ENCODE measurements at places on chromosomes 13 and 19.

DNA sequence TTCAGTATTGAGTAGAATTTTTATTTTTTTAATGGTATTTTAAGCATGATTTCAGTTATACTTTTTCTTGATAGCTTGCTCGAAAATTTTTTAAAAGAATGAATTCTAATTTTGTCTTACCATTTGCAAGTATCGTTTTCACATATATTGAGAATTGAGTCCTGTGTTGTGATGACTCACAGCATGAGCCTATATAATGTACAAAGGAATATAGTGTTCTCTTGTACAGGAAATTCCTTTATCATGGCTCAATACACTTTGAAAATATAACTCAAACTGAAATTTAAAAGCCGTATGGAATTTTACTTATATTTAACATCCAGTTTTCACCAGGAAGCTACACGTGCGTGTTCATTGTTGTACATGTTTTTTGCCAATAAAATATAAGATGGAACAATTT lies 161.1 kb upstream of the TMTC4 start:
- no peak for DNase-seq

DNA sequence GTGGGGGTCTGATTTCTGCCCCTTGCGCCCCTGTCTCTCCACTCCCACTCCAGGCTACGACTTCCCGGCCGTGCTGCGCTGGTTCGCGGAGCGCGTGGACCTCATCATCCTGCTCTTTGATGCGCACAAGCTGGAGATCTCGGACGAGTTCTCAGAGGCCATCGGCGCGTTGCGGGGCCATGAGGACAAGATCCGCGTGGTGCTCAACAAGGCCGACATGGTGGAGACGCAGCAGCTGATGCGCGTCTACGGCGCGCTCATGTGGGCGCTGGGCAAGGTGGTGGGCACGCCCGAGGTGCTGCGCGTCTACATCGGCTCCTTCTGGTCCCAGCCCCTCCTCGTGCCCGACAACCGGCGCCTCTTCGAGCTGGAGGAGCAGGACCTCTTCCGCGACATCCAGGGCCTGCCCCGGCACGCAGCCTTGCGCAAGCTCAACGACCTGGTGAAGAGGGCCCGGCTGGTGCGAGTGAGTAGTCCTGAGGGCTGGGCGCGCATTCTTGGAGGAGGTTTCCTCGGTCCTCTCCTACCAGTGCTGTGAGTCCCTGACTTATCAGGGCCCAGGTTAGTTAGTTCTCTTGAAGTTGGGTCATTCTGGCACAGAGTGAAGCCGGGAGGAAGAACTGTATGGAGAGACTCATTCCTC lies 12.7 kb downstream of the EHD2 start:
- DNase-seq: no peak

DNA sequence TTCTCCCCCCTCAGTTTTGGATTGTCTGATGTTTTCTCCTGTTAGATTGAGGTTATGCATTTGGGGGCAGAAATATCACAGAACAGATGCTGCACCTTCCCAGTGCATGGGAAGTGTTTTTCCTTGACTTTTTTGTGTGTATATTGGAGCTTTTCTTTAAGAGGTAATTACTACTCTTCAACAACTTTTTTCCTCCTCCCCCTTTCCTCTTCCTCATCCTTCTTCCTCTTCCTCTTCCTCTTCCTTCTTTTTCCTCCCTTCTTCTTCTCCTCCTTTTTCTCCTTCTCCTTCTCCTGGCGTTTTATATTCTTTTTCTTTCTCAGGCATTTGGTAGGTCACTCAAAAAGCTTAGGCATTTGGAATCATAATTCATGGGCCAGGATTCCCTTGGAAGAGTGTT lies 18.1 kb upstream of the SPATA13 start:
- DNase-seq: no peak

DNA sequence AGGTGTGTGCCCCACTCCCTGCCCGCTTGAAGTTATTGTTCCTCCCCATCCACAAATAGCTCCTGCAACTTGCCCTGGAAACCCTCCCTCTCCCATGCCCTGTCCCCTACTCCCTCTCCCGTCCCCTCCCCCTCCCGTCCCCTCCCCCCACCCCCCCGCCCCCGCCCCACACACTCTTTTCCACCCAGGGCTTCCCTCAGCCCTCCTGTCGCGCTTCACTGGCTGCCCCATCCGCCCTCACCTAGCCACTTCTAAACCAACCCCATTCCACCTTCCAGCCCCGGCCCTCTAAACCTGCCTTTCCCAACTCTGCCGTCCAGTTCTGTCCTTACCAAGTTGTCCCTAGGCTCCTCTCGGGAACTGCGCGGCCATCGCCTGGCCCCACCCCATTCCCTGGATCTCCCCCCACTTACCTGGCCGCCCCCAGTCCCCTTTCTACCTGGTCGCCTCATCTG lies 993 bp downstream of the RGL3 start:
- DNase-seq: no peak

GRCh38 chr19:53866865-53867224 lies 838 bp upstream of the MYADM start:
- no peak for DNase-seq

DNA sequence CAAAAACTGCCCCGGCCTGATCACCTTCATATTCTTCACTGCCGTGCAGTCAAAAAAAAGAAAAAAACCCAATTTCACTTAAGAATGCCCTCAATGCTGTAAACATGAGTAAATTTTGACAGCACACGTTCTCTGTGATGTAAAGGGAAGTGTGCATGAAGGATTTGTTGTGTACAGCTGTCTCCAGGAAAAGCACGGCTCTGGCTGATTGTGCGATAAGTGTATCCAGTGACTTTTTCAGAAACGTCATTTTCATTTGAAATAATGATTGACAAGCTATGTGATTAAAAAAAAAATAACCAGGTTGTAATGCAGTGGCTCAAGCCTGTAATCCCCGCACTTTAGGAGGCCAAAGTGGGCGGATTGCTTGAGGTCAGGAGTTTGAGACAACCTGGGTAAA lies 39.6 kb downstream of the ANKRD10 start:
- DNase-seq: no peak

- no peak for DNase-seq
Measured at GRCh38 chr13:86681223-86681622, 882.0 kb upstream of the SLITRK6 start.

DNA sequence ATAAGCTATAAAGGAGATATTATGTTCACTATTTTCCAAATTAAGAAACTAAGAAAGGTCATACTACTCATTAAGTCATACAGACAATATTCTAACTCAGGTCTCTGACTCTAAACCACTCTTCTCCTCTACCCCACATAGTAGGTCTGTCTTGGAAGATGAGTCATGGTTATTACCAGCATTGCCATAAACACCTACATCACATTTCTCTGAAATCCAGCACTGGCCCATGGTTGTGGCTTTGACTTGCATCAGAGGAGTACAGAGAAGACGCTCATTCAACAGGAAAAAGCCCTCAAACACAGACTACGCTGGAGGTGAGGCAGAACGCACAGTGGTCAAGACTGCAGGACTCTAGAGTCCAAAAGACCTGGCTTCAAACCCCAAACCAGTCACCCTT lies 476.8 kb downstream of the COG6 start:
- no peak for DNase-seq

- no peak for DNase-seq
Measured at GRCh38 chr19:5821521-5822180, 16.8 kb downstream of the NRTN start.

DNA sequence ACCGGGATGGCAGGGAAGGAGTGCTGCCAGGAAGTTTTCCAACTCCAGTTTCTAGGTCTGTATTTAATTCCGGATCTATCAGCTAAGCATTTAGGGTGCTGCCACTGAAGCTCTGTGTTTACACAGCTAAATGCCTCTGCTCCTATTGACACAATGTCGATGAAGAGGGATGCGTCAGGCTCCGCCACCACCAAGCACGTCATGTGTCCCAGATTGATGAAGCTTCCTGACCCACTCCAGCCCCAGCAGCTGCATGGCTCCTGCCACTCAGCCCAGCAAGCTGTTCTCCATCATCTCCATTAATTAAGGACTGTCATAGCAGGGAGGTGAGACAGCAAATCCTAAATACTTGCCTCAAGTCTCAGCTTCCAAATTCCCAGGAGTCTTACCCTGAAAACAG lies 435.2 kb upstream of the ZNF507 start:
- no peak for DNase-seq
